ENCODE measurements at places on chromosomes 3 and 15.

GRCh38 chr15:84991014-84991712 is 9.5 kb downstream of the PDE8A start:
- no peak for DNase-seq

DNA sequence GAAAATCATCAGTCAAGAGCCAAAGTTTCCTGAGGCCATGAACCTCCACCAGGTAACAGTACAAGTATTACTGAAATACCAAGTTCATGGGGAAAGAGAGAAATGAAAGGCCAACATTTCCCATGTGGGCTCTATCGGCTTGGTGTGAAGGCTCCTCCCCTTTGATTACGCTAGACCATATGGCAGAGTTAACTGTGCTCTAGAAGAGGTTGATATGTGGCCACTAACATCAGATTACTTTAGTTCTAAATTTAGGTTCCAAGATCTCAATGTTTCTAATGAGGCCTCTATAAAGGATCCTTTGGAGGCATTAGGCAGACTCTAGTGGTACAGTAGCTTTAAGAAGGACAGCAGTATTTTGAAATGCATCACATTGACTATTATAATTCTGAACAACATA is 127.1 kb downstream of the SEMA6D start:
- no peak for DNase-seq

GRCh38 chr3:178676942-178677790 is 140.9 kb downstream of the KCNMB2 start:
- no peak for DNase-seq

- no peak for DNase-seq
These were observed 86.3 kb upstream of the MEX3B start for GRCh38 chr15:82132096-82132495.
